AML-193 (cell line): ENCODE measurements at places on chromosomes 2 and 18.

DNA sequence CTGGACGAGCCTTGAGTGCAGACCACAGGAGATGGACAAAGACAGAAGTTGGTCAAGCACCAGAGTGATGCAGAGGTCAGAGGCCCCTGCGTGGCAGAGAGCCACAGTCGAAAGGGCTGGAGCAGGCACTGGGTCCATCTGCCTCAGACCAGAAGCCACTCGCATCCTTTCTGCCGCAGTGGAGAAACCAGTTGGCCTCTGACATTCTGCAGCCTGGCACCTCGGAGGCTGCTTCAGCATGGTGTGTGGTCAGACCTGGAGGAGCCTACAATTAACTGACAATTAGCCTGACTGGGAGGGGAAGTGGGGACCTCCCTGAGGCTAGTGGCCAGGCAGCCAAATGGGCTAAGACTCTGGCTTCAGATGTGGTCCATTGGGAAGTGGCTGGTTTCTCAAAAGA, 111.1 kb downstream of the SGPP2 start:
- DNase-seq: no peak

DNA sequence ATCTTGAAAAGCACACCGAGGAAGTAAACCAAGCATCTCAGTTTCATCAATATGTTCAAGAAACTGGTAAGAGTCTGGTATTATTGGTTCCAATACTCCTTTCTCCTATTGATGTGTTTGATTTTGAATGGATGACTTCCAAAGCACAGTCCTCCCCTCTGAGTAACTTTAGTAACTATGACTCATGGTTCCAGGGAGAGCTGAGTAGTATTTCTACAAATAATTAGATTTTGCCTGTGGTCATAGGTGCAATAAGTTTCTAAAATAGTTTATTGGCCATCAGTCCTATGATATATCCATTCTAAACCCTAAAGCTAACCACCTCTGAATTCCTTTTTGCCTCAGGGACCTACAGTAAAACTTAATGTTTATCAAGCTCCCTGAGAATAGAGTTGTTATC, 352.4 kb downstream of the XIRP2 start:
- DNase-seq: no peak

GRCh38 chr2:181120625-181121024, 140.2 kb downstream of the UBE2E3 start:
- no peak for DNase-seq

- DNase-seq: no peak
These were observed 33.8 kb downstream of the ARHGAP15 start for GRCh38 chr2:143162997-143163396.

- no peak for DNase-seq
These were observed 62.4 kb downstream of the TET3 start for GRCh38 chr2:74047152-74047551.

DNA sequence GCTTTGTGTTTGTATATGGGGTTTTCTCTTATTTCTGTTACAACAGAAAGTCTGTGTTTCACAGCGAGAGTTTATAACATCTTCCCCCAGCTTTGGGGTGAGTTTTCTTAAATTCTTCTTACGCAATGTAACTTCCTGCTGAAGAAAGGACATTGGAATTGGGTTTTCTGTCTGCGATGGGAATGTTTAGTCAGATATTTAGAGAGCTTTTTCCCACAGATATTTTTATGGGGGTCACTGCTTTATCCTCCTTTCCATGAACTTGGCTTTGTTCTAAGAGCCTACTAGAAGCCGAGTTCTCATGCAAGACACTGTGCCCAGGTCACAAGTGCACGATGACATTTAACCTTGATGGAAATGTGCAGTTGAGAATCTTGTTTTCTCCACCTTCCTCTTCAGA, 22.1 kb downstream of the B3GNT2 start:
- no peak for DNase-seq

- DNase-seq: no peak
These were observed 82.4 kb upstream of the GATA6 start for GRCh38 chr18:22086973-22087372.
